ENCODE measurements at places on chromosomes 11 and 22.
A peak's percentile ranks its signal among the peaks of the same experiment; 100 is the strongest.

DNA sequence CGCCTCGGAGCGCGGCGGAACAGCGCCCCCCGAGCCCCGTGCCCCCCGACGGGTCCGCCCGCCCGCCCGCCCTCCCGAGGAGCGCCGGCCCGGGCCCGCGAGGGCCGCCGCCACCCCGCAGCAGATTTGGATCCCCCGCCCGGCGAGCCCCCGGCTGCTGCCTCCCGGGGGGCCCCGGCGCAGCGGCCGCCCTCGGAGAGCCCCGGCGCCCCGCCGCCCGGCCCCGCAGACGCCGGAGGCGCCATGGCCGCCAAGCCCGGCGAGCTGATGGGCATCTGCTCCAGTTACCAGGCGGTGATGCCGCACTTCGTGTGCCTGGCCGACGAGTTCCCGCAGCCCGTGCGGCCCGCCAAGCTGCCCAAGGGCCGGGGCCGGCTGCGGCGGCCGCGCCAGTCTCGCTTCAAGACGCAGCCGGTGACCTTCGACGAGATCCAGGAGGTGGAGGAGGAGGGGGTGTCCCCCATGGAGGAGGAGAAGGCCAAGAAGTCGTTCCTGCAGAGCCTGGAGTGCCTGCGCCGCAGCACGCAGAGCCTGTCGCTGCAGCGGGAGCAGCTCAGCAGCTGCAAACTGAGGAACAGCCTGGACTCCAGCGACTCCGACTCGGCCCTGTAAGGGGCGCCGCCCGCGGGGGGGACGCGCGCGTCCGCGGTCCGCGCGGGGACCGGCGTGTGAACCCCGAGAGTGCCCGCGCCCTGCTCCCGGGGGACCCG, 380 bp downstream of the C11orf96 start:
- DNase-seq = no peak

DNA sequence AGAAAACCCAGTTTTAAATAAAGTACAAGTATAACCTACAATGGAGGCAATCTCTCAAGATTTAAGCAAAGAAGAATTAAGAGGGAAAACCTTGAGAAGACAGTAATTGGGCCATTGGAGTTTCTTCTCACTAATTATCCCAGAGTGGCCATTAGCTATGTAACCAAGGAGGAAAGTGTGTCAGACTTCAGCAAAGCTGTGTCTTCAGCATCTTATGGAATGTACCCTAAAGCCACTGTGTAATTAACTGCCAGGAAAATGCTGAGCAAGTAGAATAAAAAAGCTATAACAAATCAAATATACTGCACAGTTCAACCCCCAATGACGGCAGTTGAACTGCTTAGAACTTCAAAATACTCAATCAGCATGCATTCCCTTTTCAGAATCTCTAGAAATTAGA, 261.6 kb downstream of the TTC28 start:
- no peak for DNase-seq

- DNase-seq = no peak
Observed at GRCh38 chr22:17999851-18000250, 24.5 kb downstream of the MICAL3 start.

GRCh38 chr11:84465040-84465439, 1162.1 kb downstream of the DLG2 start:
- DNase-seq = no peak

- DNase-seq = no peak
Observed at GRCh38 chr11:48900131-48900800, 83.4 kb downstream of the TRIM51G start.

- DNase-seq = no peak
Observed at GRCh38 chr11:14124886-14125285, 162.4 kb downstream of the SPON1 start.

DNA sequence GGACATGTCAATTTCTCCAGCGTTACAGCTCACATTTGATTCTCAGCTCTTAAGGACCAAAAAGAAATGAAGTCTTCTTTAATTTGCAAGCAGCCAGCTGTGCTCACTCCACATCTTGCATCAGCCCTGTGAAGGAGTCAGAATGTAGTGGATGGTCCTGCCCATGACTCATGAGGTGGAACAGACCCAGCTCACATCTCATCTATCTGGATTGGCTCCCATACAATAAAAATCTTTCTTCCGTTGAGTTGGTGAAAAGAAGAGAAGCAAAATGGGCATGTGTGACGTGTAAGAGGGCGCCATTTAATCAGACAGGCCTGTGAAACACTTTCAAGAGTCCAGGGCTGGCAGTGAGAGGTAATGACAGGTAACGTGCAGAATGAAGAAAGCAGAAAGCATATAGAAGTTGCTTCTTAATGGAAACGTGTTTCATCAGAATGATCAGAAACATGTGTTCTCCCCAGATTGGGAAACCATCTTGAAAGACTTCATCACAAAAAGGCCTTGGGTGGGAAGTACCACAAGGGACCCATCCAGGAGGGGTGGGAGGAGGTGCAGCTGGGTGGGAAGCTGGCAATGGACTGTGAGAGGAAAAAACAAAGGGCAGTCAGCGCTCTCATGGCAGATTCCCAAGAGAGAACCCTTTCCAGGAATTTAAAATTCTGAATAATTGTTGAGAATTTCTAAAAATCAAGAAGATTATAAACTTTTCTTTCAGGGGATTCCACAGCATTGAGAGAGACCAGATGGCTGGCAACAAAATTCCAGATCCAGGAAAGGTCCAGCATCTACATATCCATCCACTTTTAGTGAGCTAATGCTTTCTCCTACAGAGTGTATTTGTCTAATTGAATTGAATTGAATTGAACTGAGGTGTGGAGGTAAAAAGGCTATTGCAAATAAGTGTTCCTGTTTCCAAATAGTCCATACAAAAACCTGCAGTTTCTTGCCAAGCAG, 57.0 kb downstream of the ETS1 start:
- DNase-seq = no peak

- no peak for DNase-seq
Observed at GRCh38 chr11:35007277-35007676, 90.9 kb downstream of the PDHX start.

- DNase-seq = no peak
Observed at GRCh38 chr11:64892411-64892831, 14.0 kb upstream of the EHD1 start.

GRCh38 chr11:7570938-7571521, 57.2 kb downstream of the PPFIBP2 start:
- no peak for DNase-seq

DNA sequence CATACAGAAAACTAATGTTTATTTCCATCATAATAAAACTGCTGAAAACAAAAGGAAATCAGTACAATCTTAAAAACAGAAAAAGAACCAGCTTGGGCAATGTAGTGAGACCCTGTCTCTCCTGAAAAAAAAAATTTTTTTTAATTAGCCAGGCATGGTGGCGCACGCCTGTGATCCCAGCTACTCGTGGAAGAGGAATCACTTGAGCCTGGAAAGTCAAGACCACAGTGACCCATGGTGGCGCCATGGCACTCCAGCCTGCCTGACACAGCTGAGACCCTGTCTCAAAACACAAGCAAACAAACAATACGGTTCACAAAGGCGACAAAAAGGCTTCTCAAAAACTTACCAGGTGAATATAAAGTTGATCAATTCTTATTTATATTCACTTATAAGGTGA, 289.7 kb downstream of the BRD1 start:
- no peak for DNase-seq

GRCh38 chr11:102111787-102112508, 1.7 kb downstream of the YAP1 start:
- no peak for DNase-seq

DNA sequence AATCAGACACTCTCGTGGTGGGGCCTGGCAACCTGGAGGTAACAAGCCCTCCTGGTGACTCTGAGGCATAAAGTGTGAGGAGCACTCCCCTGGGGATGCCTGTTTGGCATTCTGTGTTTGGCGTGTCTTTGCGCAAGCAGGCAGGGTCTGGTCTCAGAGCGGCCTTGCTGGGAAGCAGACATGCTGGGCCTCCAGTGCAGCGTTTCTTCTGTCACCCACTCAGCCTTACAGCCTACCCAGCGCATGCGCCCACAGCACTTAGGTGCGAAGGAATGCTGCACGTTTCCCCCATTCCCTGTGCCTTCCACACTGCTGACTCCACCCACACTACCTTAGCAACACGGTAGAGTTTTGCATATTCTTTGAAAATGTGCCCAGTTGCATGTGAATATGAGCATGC, 7.4 kb upstream of the CXCR5 start:
- DNase-seq = peak; percentile 46

GRCh38 chr11:33405834-33406602, 148.8 kb downstream of the HIPK3 start:
- no peak for DNase-seq

GRCh38 chr11:72548463-72548862, 114.1 kb upstream of the CLPB start:
- no peak for DNase-seq

GRCh38 chr11:9386901-9387300, 2.4 kb downstream of the IPO7 start:
- no peak for DNase-seq

- DNase-seq = no peak
Observed at GRCh38 chr11:63952570-63952969, 13.8 kb downstream of the NAA40 start.

- DNase-seq = no peak
Observed at GRCh38 chr11:122847466-122847865, 9.2 kb downstream of the CRTAM start.

DNA sequence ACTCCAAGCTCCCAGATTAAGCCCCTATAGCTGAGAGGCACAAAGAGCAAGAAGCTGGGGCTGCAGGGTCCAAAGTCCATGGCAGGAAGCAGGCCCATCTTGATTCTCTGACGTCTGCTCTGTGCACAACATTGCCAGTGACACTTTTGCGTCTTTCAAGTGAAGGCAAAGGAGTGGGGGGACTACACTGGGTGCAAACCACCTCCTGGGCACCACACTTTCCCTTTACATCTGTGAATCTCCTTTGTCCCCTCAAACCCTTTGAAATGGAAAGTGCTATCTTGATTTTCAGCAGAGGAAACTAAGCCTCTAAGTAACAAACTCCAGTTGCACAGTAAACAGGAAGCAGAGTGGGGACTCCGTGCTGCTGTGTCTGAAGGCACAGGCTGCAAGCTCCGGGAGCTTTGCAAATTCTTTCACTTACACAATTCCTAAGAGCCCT, 428.0 kb downstream of the LARGE1 start:
- no peak for DNase-seq

DNA sequence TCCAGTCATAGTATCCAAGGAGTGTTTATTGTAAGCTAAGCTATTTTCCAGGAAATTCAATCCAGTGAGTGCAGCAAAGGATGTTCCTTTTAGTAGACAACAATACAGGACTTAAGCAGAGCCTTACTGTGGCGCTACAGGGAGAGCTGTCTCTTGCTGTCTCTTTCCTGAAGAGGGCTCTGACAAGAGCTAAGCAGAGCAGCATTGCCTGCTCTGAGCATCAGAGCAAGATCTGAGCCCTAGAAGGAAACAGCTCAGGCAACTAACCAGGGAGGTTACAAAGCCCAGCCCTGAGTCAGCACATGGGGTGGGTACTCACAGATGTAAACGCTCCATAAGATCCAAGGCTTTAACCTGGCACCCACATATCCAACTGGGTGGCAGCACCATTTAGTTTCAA, 8.0 kb downstream of the LAYN start:
- DNase-seq = no peak

GRCh38 chr11:1178201-1178885, 20.6 kb downstream of the MUC5AC start:
- DNase-seq = no peak

- DNase-seq = no peak
Observed at GRCh38 chr22:27581688-27582087, 219.9 kb downstream of the MN1 start.

DNA sequence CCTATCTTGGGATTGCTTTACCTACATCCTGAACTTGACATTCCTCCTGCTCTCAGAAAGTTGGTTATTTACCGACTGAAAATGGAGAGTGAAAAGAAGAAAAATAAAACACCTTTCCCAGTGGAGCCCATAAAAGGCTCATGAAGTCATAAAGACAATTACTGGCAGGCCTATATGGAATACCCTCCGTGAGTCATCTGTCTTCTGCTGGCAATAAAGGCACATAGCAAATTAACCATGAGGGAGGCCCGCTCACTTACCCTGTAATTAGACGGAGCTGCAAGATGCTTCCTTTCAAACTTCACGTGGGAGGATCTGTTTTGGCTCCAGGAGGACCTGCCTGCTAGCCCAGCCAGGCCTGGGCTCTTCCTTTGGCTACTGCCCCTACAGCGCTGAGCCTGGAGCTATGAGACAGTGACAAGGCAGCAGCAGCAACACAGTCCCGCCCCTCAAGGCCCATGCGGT, 540.4 kb downstream of the BUD13 start:
- DNase-seq = no peak

GRCh38 chr11:11636671-11637070, 14.9 kb upstream of the GALNT18 start:
- no peak for DNase-seq

DNA sequence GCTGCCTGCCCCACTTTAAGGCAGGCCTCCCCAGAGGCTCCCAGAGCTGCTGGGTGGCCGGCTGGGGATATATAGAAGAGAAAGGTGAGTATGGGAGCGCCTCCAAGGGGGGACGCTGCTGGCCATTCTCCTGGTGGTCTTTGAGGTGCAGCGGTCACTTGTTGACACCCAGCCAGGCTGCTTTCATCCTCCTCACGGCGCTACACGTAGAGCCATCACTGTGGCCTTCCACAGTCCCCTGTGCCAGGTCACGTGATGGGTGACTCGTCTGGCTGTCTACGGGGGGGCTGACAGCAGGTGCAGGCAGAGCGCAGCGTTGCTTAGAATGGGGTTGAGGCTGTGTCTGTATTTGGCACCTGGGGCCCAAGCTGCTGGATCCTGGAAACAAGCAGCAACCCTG, 1.9 kb downstream of the ACR start:
- DNase-seq = no peak

GRCh38 chr11:35891096-35891495, 52.8 kb upstream of the LDLRAD3 start:
- DNase-seq = no peak

GRCh38 chr11:134047586-134047999, 21.3 kb upstream of the JAM3 start:
- no peak for DNase-seq

DNA sequence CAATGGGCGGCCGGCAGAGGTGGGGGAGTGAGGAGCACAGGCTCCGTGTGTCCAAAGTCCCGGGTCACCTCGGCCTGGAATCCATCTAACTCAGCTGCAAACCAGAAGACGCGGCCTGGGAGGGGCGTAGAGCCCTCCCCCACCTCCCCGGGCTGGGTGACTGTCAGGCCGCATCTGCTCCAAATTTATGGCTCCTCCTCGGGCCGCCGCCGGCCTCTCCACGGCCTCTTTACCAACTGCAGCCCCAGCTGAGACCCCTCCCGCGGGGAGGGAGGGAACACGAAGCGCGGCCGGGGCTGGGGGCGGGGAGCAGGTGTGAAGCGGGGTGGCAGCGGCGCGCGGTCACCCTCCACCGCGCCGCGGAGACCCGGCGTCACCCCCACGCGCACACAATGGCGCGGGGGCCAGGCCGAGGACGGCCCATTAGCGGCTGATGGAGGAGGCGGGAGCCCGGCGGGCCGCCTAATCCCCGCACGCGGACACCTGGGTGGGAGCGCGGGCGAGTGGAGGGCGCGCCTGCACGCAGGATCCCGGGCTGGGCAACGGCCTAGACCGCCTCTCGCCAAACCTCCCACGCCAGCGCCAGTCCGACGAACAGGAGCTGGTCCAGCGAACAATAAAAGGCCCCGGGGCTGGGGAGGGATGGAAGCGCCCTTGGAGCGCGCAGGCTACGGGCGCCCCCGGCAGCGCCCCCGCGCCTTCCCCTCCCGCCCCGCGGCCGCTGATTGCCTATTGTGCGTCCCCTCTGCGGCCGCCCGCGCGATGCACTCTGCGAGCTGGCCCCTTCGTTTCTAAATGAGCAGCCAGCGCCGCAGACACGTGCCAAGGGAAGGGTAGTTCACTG, 25.9 kb upstream of the ROBO3 start:
- DNase-seq = no peak
